Progenitor cell of endocrine pancreas (in vitro differentiated cells): ENCODE measurements at places on chromosomes 11 and 22.

- peak; percentile 93 for DNase-seq
Measured at GRCh38 chr22:41444360-41445128, 2.1 kb downstream of the TOB2 start.

DNA sequence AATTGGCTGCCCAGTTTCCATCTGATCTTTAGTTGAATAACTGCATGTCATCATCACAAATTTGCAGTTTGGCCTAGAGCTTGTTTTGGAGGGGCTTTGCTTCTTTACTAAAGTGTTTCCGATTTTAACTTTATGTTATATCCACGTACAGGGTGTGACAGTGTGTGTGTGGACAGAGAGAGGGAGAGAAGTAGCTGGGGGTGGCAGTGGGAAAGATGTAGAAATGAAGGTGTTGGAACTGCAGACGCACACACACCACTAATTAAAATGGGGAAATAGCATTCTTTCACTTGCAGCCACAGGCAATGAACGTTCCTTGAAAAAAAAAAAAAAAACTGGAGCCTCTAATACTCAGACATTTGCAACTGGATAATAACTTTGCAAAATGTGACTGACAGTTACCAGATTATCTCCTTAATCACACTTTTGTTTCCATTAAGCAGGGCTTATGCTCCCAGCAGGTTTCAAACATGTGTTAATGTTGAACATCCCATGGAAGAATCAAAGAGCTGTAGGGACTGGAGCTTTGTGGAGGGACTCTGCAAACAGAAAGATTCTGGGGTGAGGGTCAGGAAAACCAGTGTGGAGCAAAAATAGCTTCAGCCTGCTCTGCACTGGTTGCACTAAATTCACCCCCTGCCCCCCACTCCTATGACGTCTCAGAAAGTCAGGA lies 238.1 kb upstream of the TENM4 start:
- no peak for DNase-seq

- no peak for DNase-seq
Measured at GRCh38 chr11:97225794-97226193, 836.0 kb downstream of the JRKL start.

GRCh38 chr11:46281371-46281831 lies 3.9 kb downstream of the CREB3L1 start:
- no peak for DNase-seq

DNA sequence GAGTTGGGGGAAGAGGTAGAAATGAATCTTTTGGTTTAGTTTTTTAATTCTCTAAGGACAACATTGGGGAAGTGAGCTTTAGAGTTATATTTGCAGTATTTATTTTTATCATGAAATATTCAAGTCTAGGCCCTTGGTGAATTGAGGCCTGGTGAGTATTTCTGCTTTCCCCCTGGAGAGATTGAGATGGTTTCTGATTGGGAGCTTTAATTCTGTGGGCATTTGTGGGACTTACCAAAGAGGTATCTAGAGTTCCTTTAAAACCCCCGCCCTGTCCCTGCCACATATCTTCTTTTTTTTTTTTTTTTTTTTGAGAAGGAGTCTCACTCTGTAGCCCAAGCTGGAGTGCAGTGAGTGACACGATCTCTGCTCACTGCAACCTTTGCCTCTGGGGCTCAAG lies 9.6 kb downstream of the ACO2 start:
- DNase-seq: no peak

DNA sequence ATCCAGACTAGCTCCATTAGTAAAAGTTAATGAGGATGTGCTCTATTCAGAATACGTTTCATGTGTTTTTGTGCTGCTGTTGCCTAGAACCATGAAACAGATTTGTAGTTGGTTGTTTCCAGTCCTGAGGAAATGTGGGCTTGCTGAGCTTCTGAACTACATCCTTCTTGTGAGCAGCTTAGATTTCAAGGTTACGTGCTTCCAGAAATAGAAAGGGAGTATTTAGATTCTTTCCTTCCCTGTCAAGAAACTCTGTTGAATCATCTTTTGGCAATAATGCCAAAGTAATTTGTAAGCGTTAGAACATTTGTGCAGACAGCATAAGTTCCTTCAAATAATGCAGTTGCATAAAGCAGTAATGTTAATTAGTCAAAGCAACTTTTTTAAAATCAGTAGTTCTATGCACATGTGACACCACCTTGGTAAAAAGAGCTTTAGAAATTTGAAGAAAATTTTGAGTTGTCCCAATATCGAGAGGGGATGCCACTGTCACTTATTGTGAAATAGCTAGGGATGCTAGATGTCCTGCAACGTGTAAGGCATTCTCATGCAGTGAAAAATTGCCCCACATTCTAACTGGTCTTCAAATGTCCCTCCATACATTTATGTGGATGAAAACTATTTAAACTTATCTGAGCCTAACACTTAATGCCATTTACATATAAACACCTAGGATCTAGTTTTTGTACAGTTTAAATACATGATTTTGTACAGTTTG lies 169.6 kb downstream of the ETS1 start:
- no peak for DNase-seq

- no peak for DNase-seq
Measured at GRCh38 chr22:17266251-17266971, 47.2 kb upstream of the ADA2 start.

DNA sequence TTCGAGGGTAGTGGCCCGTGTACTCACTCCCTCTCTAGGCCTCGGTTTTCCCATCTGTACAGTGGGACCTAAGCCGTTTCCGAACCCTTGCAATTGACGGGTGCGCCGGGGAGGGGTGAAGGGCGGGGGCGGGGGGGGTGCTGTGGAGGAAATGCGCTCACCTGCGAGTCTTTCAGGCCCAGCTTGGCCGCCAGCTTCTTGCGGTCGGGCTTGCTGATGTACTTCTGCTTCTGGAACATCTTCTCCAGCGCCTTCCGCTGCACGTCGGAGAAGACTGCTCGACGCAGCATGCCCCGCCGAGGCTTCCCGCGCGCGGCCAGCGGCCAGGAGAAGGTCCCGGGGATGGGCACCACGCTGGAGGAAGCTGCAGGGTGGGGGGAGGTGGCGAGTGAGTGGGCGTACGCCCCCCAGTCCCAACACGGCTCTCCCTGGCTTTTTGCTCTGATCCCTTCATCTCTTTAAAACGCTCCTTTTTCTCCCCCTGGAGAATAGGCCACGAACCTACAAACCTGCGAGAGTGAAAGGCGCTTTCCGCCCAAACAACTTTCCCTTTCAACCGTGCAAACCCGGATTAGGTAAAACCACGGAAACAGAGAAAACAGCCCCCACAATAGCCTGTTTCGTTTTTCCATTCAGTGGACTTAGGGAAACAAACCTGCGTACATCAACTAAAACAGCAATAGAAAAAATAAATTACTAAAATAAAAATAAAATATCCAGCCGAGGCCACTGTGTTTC lies 3.2 kb downstream of the DBX1 start:
- no peak for DNase-seq

GRCh38 chr11:2094354-2095197 lies 44.6 kb downstream of the IGF2 start:
- DNase-seq: no peak
